ENCODE measurements at places on chromosomes 4 and X. TPM values are rescaled to one million over a fixed set of nuclear protein-coding genes. Genes with fewer than 3 reads are reported as not detected.

MAGEE1 gene
- total RNA-seq, result 1.8 TPM

CSAG3 gene
- 0.78 TPM for total RNA-seq

HPSE gene
- 23.1 TPM for total RNA-seq

SEC24D gene
- total RNA-seq, result 50.0 TPM

NSUN7 gene
- total RNA-seq, result 0.23 TPM

COX7B2 gene
- not detected for total RNA-seq

PABPC1L2B gene
- not detected for total RNA-seq

TRAM1L1 gene
- total RNA-seq, result not detected

ARHGEF6 gene
- total RNA-seq, result 39.8 TPM

TLR8 gene
- total RNA-seq, result not detected

TEX13B gene
- not detected for total RNA-seq

RPS6KA6 gene
- total RNA-seq, result not detected

GAGE13 gene
- not detected for total RNA-seq

PDGFRA gene
- 0.47 TPM for total RNA-seq

PRSS12 gene
- not detected for total RNA-seq

GLRA3 gene
- total RNA-seq, result not detected

PNMA6A gene
- total RNA-seq, result 0.73 TPM

SPANXD gene
- not detected for total RNA-seq

CXCL11 gene
- total RNA-seq, result not detected

SLC16A2 gene
- 0.08 TPM for total RNA-seq

ANXA3 gene
- 9.2 TPM for total RNA-seq

XAGE1B gene
- total RNA-seq, result not detected

ZNF275 gene
- total RNA-seq, result 22.5 TPM

NEUROG2 gene
- 0.18 TPM for total RNA-seq

P2RY10 gene
- total RNA-seq, result 44.9 TPM

JAKMIP1 gene
- total RNA-seq, result 16.9 TPM

AREG gene
- total RNA-seq, result 2.4 TPM

SORCS2 gene
- not detected for total RNA-seq

EVC gene
- 1.5 TPM for total RNA-seq

NDUFA1 gene
- total RNA-seq, result 71.2 TPM

FAAH2 gene
- total RNA-seq, result 7.3 TPM

RBM47 gene
- 20.3 TPM for total RNA-seq

BTC gene
- not detected for total RNA-seq

DOCK11 gene
- 28.6 TPM for total RNA-seq

VCX3B gene
- not detected for total RNA-seq

NALF2 gene
- total RNA-seq, result 1.2 TPM

SYTL4 gene
- total RNA-seq, result not detected

PCSK1N gene
- total RNA-seq, result 0.36 TPM

DGAT2L6 gene
- not detected for total RNA-seq

NXF2B gene
- not detected for total RNA-seq

All from activated T-helper 1 cell treated with anti-CD3 and anti-CD28 coated beads, Interleukin-12 subunit alpha, Interleukin-12 subunit beta, Interleukin-2, Interleukin-4 antibody, amounts not matched to agents 30 ng/mL and 10 ng/mL and 1 ng/mL, durations not matched to agents 14 hours and 24 hours and 36 hours (primary cell).